ENCODE measurements at places on chromosomes 1 and 21. TPM values are rescaled to one million over a fixed set of nuclear protein-coding genes. Genes with fewer than 3 reads are reported as not detected.

SPRR4 gene
- total RNA-seq, result not detected

TDRD5 gene
- not detected for total RNA-seq

SPRR2F gene
- not detected for total RNA-seq

LHX8 gene
- total RNA-seq, result not detected

PDZK1 gene
- total RNA-seq, result not detected

SPATA21 gene
- not detected for total RNA-seq

RNU1-1 gene
- under 0.01 TPM for total RNA-seq

IRF6 gene
- total RNA-seq, result 1.8 TPM

ALX3 gene
- not detected for total RNA-seq

SAMSN1 gene
- total RNA-seq, result 4.4 TPM

EDARADD gene
- 1.2 TPM for total RNA-seq

OR2T2 gene
- not detected for total RNA-seq

LCE3E gene
- total RNA-seq, result not detected

CENPF gene
- total RNA-seq, result 0.98 TPM

NDUFS2 gene
- total RNA-seq, result 107 TPM

FNDC5 gene
- not detected for total RNA-seq

ZNF683 gene
- total RNA-seq, result not detected

DIO1 gene
- total RNA-seq, result not detected

ITLN2 gene
- not detected for total RNA-seq

GLIS1 gene
- 0.59 TPM for total RNA-seq

C1QTNF12 gene
- 2.4 TPM for total RNA-seq

DYRK1A gene
- total RNA-seq, result 65.8 TPM

PLXNA2 gene
- total RNA-seq, result 17.2 TPM

TMEM61 gene
- not detected for total RNA-seq

KCNJ9 gene
- total RNA-seq, result not detected

XCL2 gene
- not detected for total RNA-seq

SLAMF9 gene
- total RNA-seq, result not detected

Measured in tibial nerve (tissue), 4 donors.